Fibroblast of skin of abdomen (primary cell): ENCODE measurements at places on chromosomes 12 and 14.

DNA sequence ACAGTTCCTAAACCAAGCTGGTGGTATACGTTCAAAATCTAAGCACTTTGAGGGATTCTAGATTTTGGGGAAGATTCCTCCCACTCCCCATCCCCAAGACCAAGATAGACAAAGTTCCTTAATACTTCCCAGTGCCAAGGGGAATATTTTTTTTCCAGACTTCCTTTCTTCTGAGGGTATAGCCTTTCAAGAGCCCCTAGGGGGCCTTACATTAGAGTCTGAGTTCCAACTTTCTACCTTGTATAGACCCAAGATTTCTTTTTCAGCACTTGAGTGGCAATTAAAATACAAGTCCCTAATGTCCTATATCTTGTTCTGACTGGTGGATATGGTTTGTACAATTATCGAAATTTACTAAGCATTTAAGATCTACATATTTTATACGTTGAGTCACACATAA lies 28.7 kb upstream of the SOS2 start:
- DNase-seq, result no peak

GRCh38 chr14:34507884-34508283 lies 31.6 kb downstream of the EAPP start:
- DNase-seq, result no peak

GRCh38 chr12:59823567-59823966 lies 227.7 kb downstream of the SLC16A7 start:
- DNase-seq, result peak; percentile 26

GRCh38 chr14:28323951-28324741 lies 442.4 kb upstream of the FOXG1 start:
- DNase-seq, result no peak

GRCh38 chr12:113475451-113476175 lies 3.9 kb upstream of the LHX5 start:
- DNase-seq, result no peak

- DNase-seq, result no peak
Observed at GRCh38 chr14:105271224-105271890, 23.0 kb downstream of the BTBD6 start.

- peak; percentile 80 for DNase-seq
Observed at GRCh38 chr12:106369624-106370346, 12.2 kb downstream of the POLR3B start.

GRCh38 chr12:89538897-89539296 lies 13.1 kb upstream of the POC1B start:
- DNase-seq, result no peak

GRCh38 chr12:9148926-9149325 lies 33.2 kb upstream of the A2M start:
- DNase-seq, result no peak

- peak; percentile 54 for DNase-seq
Observed at GRCh38 chr12:32535288-32535999, 136.1 kb downstream of the FGD4 start.

- no peak for DNase-seq
Observed at GRCh38 chr12:129200576-129200975, 347.3 kb downstream of the GLT1D1 start.
